HuH-7.5 (cell line): ENCODE measurements at places on chromosomes 11 and 22.

DNA sequence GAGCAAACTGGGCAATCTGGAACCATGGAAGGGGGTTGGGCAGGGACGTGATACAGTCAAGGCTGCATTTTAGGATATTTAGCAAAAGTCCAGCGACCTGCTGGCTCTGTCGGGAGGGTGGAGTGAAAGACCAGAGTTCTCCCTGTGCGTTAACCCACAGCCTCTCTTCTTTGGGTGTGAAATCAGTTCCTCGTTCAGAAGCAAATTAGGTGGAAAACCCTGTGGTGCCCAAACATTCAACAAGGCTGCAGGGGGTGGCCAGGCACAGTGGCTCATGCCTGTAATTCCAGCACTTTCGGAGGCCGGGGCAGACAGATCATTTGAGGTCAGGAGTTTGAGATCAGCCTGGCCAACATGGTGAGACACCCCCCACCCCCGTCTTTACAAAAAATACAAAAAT is 5.9 kb downstream of the TMEM151A start:
- no peak for DNase-seq

- no peak for DNase-seq
Measured at GRCh38 chr22:36816339-36816635, 548 bp downstream of the PVALB start.

GRCh38 chr11:73907191-73907590 is 30.4 kb downstream of the PAAF1 start:
- DNase-seq: no peak

- no peak for DNase-seq
Measured at GRCh38 chr22:25540166-25540907, 24.1 kb upstream of the GRK3 start.

DNA sequence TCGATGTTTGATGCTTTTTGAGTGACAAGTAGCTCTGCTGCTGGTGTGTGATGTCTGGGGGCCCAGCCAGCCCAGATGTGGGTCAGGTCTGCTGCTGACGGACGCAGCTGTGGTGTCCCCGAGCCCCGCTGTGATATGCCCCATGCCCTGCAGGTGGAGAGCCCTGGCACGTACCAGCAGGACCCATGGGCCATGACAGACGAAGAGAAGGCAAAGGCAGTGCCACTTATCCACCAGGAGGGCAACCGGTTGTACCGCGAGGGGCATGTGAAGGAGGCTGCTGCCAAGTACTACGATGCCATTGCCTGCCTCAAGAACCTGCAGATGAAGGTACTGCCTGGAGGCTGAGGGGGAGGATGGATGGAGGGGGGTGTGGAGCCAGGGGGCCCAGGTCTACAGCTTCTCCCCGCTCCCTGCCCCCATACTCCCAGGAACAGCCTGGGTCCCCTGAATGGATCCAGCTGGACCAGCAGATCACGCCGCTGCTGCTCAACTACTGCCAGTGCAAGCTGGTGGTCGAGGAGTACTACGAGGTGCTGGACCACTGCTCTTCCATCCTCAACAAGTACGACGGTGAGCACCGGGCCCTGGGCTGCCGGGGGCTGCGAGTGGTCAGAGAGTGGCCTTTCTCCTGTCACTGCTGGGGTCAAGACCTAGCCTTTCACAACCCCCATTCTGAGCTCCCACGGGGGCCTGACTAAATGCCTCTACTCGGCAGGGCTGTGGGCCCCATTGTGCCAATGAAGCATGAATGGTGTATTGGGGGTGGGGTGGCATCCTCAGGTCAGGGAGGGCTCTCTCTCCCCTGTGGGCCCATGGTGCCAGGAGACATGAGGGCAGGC is 7.3 kb downstream of the AIP start:
- DNase-seq: peak; percentile 52
